Mesenteric fat pad (tissue), 1 donor: ENCODE measurements at places on chromosomes 3 and 15.

DNA sequence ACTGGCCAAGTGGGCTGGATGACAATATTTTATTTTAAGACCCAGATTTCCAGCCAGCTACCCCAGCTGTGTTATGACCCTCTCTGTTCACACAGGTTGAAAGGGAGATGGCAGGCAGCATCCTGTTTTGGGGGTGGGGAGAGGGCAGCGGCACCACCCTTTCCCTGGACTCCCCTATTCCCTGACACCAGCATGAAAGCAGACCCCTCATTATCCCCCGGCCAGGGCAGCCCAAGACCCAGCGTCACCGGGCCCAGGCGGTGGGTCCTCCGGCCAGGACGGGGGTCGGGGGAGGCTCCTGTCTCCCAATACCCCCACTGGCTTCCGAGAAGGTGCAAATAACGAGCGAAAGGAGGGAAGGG, 127.6 kb upstream of the MEF2A start:
- DNase-seq: peak; percentile 87

DNA sequence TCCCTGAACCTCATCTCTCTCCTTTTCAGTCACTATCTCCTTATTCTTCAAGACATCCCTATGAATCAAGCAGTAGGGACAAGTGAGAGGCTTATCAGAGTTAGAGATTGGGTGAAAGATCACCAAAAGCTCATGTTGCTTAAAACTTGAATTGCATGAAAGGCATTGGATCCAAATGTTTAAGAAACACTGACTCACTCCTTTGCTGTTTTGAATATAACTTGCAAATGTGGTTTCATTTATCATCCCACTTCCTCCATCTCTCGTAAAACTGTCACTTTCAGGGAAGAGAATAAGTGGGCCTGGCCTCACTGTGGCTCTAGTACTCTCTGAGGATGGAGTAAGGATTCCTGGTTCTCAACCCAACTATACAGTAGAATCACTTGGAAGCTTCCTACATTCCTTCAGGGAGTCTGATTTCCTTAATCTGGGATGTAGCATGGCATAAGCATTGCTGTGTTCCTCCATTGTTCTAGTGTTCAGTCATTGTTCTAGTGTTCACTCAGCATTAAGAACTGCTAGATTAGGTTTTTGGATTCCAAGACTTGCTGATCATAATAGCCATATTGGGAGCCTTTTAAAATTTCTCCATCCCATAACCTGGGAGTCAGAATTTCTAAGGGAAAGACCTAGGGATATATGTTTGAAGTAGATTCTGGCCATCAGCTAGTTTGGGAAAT, 171.8 kb downstream of the TMEM108 start:
- no peak for DNase-seq

DNA sequence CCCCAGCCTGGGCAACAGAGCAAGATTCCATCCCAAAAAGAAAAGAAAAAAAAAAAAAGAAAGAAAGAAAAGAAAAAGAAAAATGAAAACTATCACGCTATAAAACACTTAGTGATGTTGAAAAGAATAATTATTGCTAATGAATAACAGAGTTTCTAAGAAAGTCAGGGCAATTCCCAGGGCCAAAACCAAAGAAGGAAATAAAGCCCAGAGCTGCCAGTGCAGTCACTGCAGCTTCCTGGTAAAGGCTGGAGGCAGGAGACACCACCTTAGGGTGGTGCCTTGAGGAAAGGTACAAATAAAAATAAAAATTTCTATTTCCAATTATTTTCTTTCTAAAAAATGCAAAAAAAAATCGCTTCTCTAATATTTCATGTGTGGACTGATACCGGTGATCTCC, 19.7 kb upstream of the UACA start:
- no peak for DNase-seq

- DNase-seq: no peak
These were observed 36.7 kb downstream of the FLNB start for GRCh38 chr3:58044691-58045483.

GRCh38 chr3:194325424-194326153, 25.5 kb downstream of the CPN2 start:
- DNase-seq: no peak

- DNase-seq: no peak
These were observed 9.3 kb downstream of the EFCC1 start for GRCh38 chr3:129010310-129010956.

GRCh38 chr3:187019542-187020072, 89.3 kb downstream of the ST6GAL1 start:
- no peak for DNase-seq

DNA sequence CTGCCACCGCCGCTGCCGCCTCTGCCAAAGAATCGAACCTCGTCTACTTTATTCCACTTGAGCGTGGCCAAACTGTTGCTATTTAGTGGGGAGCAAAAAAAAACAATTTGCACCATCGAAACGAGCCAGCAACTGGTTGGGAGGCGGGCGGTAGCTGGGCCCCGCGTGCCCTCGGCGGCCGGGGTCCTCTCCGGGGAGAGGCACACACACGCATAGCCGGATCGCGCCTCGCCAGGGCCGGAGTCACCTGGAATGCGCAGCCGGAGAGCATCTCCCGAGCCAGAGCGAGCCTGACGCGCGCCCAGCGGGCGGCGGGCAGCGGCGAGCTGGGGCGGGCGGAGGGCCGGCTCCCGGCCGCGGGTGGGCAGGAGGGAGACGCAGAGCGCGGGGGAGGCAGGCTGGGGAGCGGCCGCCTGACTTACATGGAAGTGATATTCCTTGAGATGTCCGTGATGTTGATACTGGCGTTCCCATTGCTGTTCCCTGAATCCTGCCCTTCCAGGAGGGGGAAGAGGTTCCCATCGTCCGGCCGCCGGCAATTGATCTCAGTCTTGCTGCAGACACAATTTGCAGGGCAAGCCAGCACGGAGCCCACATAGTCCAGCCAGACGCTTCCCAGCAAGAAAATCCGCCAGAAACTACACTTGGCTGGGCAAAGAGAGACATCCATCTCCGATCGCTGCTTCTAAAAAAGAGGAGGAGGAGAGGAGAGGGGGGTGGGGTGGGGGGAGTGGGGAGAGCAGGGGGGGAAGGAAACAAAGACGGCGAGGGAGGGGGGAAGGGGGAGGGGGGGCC, 858 bp downstream of the NTRK3 start:
- DNase-seq: no peak

GRCh38 chr3:36969540-36970432, 23.1 kb downstream of the EPM2AIP1 start:
- no peak for DNase-seq

- DNase-seq: no peak
These were observed 109.3 kb downstream of the LRRC3B start for GRCh38 chr3:26731843-26732242.

GRCh38 chr3:159126261-159127020, 324.6 kb downstream of the MFSD1 start:
- no peak for DNase-seq

DNA sequence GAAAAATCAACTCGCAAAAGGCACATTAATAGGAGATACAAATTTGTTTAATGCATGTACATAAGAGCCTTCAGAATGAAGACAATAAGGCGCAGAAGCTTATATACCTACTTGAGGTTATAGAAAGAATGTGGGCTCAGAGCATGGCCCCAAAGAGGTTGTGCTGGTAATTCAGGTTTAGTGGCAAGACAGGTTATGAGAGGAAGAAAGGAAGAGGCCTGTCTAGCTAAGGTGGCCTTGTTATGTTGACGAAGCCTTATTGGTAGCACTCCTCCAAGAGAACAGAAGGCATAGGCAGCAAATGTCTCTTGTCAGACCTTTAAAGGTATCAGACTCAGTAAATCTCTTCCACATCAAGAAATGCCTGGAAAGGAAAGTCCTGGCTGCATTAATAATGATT, 290.8 kb downstream of the MCTP2 start:
- no peak for DNase-seq

DNA sequence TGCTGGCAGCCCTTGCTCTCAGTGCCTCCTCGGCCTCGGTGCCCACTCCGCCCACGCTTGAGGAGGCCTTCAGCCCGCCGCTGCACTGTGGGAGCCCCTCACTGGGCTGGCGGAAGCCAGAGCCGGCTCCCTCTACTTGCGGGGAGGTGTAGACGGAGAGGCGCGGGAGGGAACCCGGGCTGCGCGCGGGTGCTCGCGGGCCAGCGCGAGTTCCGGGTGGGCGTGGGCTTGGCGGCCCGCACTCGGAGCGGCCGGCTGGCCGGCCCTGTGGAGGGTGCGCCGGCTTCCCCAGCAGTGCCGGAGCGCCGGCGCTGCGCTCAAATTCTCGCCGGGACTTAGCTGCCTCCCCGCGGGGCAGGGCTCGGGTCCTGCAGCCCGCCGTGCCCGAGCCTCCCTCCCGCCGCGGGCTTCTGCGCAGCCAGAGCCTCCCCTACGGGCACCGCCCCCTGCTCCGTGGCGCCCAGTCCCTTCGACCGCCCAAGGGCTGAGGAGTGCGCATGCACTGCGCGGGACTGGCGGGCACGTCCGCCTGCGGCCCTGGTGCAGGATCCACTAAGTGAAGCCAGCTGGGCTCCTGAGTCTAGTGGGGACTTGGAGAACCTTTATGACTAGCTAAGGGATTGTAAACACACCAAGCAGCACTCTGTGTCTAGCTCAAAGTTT, 231.5 kb downstream of the EFHB start:
- no peak for DNase-seq
